ENCODE measurements at places on chromosomes 4 and X.

GRCh38 chr4:147971116-147971515, 239.2 kb downstream of the ARHGAP10 start:
- DNase-seq, result no peak

GRCh38 chrX:116284400-116284799, 113.9 kb downstream of the AGTR2 start:
- DNase-seq, result no peak

DNA sequence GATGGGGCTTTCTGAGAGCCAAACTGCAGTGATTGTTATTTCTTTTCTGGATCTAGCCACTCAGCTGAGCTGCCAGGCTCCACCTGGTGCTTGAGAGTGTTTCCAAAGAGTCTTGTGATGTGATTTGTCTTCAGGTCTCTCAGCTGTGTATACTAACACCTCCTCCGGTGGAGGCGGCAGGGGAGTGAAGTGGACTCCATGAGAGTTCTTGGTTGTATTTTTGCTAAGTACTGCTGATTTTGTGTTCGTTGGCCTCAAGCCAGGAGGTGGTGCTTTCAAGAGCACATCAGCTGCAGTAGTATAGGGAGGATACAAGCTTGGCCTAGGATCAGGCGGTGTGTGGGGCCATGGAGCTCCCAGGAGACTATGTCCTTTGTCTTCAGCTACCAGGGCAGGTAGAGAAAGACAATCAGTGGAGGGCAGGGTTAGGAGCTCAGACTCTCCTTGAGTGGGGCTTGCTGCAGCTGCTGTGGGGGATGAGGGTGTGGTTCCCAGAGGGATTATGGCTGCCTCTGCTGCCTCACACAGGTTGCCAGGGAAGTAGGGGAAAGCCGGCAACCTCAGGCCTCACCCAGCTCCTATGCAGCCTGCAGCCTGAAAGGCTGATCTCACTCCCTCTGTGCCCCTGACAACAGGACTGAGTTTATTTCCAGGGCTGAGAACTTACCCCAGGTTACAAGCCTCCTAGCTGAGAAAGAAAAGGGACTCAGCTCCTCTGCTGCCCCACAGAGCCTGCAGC, 62.4 kb downstream of the NPFFR2 start:
- no peak for DNase-seq

- no peak for DNase-seq
Measured at GRCh38 chrX:32877592-32877991, 333.8 kb downstream of the DMD start.

GRCh38 chrX:71814123-71814912, 51.2 kb downstream of the CXorf49B start:
- no peak for DNase-seq

GRCh38 chrX:45372151-45372550, 171.5 kb upstream of the DIPK2B start:
- DNase-seq, result no peak

DNA sequence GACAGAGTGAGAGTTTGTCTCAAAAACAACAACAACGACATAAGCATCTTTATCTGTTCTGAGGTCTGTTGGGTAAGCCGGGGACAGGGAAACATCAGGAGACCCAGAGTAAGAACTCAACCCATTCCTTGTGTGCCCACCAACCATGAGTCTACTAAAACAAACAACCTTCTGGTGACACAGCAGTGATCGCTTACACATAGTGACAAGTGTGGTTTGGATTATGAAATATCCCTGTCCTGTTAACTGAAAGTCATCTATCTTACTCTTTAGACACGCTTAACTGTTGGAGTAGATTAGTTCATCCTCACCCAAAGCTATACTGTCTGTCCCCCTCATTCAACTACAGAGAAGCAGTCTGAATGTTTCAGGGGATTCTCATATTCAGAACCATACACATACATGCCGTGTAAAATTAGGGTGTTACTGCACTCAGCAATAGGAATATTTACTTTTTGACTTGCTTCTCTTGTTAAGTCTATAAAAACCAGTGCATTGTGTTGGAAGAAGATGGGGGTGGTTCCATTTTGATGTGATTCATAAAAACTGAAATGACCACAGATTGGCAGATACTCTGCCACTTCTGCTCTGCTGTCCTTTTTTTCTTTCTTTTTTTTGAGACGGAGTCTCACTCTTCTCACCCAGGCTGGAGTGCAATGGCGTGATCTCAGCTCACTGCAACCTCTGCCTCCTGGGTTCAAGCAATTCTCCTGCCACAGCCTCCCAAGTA, 27.4 kb downstream of the PHKA2 start:
- no peak for DNase-seq

GRCh38 chr4:176443646-176444409, 124.1 kb downstream of the SPCS3 start:
- DNase-seq, result no peak

DNA sequence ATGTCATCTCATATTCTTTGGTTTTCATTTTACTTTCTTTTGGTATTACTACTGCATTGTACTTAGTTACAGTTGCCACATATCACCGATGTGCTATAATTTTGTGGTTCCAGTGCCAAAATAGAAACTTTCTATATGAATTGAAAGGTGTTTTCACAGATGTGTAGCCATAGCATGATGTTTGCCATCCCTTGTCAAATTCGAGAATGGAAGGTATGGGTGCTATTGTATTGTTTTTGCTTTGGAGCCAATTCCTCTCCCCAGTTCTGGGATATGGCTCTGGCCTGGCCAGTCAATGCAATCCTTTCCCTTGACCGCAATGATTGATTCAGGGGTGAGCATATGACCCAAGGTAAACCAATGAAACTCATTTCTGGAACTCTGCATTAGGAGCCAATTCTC, 86.2 kb upstream of the RPS6KA3 start:
- no peak for DNase-seq

- DNase-seq, result no peak
Measured at GRCh38 chr4:96637971-96638412, 798.1 kb downstream of the PDHA2 start.

- DNase-seq, result no peak
Measured at GRCh38 chr4:148515248-148515647, 73.0 kb upstream of the NR3C2 start.

DNA sequence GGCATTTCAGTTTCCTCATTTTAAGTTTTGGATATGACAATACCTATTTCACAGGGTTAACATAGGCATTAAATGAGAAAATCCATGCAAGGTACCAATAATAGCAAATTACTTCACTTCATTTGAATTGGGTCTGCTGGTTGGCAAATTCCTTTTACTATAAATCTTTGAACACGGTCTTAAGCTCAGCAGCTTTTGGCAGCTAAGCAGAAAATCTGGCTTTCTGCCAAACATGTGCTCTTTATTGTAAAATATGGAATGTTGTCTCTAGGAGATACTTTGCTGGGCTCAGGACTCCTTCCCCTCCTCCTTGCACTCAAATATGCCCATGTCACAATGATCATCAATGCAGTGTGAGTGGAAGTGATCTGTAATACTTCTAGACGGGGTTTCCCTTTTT, 16.8 kb upstream of the DMP1 start:
- no peak for DNase-seq

- no peak for DNase-seq
Measured at GRCh38 chr4:99817309-99817890, 773 bp downstream of the DAPP1 start.

GRCh38 chr4:83677656-83678055, 141.7 kb downstream of the GPAT3 start:
- no peak for DNase-seq

DNA sequence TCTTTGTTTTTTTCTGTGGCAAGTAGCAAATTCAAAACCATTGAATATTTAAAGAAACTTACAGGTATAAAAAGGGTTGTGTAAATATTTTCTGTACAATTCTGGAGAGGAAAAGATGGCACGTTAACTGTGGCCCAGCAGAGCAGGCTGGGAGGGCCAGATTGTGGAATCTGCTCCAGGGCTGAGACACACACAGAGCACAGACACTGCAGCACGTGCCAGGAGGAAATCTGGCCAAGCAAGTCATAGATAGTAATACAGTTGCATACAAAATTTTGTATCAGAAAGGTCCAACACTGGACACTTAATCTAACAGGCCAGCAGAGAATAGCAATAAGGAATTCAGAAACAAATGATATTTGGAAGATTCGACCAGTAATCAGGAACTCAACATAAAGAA, 763.7 kb downstream of the PDHA2 start:
- no peak for DNase-seq

DNA sequence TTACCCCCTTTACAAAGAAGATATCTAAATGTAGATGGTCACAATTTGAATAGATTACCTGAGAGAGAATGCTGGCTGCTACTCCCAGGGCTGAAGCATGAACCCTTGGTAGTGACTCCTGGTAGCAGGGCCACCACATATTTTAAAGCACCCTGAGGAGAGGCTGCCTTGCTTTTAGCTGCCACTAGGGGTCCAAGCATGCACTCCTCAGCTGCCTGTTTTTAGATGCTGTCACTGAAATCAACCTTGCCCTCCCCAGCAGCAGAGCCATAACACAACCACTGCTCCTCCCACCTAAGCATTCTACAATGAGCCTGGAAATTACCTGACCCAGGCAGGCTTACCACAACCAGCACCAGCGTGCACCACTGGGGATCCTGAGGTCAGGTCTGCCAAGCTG, 850.9 kb downstream of the FAM133A start:
- DNase-seq, result no peak

DNA sequence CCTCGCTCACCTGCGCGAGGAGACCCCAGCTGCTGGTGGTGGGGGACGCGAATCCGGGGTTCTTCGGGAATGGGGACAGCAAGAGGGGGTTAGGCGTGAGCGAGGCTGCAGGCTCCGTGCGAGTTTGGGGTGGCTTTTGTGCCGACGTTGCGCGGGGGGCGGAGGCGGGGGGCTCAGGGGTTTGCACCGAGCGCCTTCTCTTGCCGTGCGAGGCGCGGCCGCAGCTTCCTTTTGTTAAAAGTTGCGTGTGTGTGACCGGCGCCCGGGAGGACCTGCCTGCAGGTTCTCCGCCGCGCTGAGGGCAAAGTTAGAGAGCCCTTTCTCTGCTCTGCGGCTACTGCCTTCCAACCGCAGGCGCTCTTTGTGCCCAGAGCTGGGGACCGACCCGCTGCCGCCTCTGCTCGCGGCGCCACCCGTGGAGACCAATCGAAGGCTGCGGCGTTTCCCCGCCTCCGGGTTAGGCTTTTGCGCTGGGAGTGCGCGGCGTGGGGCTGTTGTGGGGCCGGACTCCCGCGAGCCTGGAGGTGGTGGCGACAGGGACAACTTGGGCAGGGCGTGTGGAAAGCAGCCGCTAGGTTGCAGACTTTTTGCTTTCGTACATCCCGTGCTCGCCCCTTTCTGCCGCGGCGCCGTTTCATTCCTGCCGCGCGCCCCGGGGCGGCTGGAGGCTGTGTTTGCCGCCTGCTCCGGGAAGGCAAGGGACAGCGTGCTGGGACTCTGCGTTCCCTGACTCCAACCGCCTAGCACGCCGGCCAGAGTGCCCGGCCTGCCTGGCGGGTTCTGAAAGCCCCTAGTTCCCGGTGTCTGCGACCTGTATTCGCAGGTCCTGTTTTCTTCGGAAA, 716 bp downstream of the KIT start:
- no peak for DNase-seq

DNA sequence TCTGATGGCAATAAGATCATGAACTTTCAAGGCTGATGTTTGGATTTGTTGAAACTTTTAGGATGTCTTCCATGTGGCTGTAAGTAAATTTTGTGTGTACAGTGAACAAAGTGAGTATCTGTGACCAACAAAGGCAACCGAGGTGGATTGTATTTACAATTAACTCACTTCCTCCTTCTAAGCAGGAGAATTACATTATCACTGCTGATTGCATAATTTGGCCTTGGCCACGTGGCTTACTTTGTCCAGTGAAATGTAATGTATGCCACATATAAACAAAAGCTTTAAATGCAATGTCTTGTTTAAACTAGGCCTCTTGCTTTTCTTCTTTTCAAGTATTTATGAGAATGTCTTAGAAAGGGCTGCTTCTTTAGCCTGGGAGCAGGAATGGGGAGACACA, 66.3 kb upstream of the MAD2L1 start:
- no peak for DNase-seq

- DNase-seq, result no peak
Measured at GRCh38 chr4:142377342-142378091, 468.6 kb downstream of the INPP4B start.

DNA sequence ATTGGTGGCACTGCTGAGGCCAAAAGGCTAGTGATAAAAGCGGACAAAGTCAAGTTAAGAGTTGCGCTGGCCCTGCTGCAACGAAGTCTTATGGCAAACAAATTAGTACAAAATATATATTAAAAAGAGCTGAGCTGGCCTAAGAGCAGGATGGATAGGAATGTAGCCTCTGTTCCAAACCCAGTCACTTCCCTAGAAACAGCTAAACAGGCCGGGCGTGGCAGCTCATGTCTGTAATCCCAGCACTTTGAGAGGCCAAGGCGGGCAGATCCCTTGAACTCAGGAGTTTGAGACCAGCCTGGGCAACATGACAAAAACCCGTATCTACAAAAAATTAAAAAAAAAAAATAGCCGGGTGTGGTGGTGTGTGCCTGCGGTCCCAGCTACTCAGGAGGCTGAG, 32.4 kb upstream of the UGDH start:
- DNase-seq, result no peak

- no peak for DNase-seq
Measured at GRCh38 chr4:8292478-8293107, 23.0 kb downstream of the HTRA3 start.

DNA sequence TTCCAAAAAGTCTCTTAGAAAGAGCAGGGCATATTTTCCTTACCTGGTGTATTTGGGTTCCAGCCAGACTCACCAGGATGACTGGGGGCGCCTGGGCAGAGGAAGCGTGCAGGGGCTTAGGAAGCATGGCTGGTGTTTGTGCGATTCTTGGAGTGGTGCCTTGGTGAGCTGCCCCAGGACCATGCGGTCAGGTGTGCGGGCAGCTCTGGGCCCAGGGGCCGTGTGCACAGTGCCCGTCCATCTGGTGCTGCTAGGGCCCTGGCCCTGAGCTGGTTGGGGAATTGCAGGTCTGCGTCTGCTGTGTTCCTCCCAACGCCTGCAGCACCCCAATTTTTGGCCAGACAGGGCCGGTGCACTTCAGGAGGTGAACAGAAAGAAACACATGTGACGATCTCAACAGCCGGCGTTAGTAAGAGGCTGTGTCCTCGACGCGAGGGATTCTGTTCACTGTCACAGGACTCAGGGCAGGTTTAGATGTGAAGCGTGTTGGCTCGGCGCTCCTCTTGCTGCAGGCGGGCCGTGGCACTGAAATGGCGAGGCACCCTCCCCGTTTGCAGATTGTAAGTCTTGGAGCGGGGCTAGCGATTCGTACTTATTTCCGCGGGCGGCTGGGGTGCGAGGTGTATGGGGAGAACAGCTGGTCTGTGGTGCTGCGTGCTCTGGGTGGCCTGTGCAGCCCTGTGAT, 15.2 kb downstream of the RGS12 start:
- DNase-seq, result no peak

GRCh38 chrX:51494409-51494808, 2.0 kb downstream of the NUDT11 start:
- no peak for DNase-seq

DNA sequence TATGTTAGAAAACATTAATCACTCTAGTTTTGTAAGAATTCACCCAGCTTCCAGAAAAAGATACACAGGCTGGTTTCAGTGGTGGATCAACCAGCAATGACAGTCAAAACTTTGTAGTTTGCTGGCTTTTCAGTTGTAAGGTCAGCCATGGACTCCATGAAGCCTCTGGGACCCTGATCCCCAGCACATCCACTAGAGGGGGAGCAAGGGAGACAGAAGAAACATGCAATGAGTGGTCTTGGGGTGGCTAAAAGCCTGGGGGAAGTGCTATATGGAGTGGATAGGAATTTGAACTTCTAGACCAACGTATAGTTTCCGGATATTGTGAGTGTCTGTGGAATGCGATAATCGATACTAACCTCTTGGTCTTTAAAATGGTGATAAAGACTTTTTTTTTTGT, 72.7 kb downstream of the AFF2 start:
- no peak for DNase-seq

GRCh38 chrX:139936259-139936658, 3.4 kb upstream of the ATP11C start:
- no peak for DNase-seq

All from cortex of kidney (tissue), 1 donor.